ENCODE measurements at places on chromosomes 7 and 10.

DNA sequence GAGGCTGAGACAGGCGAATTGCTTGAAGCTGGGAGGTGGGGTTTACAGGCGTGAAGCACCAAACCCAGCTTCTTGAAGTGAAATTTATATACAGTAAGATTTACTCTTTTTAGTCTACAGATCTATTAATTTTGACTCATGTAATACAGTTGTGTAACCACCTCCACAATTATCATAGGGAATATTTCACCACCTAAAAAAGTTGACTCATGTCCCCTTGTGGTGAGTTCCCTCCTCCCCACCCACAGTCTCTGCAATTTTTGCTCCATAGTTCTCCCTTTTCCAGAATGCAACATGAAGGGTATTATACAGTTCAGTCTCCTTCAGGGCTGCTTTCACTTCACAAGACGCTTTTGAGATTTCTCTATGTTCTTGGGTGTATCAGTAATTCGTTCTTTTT lies 156.8 kb downstream of the FAM107B start:
- DNase-seq, result no peak

- DNase-seq, result no peak
Observed at GRCh38 chr7:4267341-4268039, 414.6 kb upstream of the FOXK1 start.

DNA sequence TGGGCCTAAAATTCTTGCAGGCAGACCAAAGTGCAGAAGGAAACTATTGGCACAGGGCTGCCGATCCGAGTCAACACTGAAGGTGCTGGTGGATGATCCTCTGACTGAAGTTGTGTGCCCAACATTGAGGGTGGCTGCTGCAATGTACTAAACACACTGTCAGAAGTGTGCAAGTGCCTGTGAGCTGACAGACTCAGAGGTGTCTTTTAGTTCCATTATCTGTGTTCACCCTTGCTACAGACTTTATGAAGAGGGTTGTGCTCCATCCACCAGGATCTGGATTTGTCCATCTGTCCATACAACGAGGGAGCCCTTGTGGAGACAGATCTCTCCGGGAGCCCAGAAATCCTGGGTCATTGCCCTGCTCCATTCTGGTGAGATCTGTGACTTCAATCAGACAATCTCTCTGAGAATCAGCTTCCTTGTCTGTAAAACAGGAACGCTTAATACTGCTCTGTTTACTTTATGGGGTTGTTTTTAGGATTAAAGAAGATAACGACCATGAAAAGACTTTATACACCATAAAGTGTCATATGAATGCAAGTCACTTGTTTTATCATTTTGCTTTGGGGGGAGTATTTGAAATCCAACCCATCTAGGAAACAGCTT lies 9.5 kb upstream of the TRPV6 start:
- no peak for DNase-seq

- DNase-seq, result no peak
Observed at GRCh38 chr7:2918406-2918805, 74.3 kb upstream of the GNA12 start.

- DNase-seq, result no peak
Observed at GRCh38 chr7:44158873-44159631, 17.9 kb upstream of the MYL7 start.

DNA sequence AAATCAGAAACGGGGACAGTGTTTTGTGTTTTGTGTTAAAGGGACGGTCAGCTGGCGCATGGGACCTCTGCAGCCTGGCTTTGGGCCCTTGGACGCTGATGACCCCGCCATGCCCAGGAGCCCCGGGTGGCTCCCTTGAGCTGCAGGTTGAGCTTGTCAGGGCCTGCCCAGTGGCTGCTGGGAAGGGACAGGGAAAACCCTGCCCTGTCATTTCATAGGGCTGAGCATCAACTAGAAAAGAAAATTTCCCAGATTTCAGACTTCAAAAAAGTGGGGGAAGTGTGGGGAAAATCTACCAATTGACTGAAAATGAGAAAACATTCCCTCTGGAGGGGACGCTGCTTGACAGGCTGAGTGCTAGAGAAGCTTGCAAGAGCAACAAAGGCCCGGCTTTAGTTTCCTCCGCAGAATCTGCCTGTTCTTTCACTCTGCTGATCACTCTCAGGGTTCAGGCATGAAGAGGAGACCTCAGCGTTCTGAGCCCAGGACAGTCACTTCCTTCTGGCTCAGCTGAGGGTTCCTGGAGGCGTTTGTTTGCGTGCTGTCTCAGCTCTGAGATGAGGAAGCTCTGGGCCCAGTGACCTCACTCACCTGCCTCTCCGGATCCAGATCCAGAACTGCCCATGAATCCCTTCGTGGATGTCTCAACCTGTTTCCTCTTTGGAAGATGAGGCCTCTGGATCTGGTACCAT lies 18.6 kb upstream of the DNAJB6 start:
- peak; percentile 60 for DNase-seq

DNA sequence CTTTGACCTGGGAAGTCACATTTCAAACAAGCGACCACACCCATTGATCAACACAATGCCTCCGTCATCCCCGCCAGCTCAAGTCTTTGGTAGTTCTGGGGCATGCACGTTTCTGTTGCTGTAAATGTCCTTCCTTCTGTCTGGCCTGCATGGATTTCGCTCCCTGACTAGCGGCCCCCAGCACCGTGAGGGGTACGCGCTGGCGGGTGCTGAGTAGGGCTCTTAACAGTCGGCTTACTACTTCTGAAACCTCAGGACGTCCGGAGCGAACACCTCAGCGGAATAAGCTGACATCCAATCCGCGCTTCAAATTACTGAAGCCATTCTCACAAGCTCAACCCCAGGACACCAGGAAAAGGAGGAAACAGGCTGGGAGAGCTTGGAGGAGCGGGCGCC lies 505 bp downstream of the NUDCD3 start:
- no peak for DNase-seq

GRCh38 chr10:80583685-80584084 lies 46.0 kb downstream of the SH2D4B start:
- DNase-seq, result no peak
